ENCODE measurements at places on chromosomes 7 and 10.

DNA sequence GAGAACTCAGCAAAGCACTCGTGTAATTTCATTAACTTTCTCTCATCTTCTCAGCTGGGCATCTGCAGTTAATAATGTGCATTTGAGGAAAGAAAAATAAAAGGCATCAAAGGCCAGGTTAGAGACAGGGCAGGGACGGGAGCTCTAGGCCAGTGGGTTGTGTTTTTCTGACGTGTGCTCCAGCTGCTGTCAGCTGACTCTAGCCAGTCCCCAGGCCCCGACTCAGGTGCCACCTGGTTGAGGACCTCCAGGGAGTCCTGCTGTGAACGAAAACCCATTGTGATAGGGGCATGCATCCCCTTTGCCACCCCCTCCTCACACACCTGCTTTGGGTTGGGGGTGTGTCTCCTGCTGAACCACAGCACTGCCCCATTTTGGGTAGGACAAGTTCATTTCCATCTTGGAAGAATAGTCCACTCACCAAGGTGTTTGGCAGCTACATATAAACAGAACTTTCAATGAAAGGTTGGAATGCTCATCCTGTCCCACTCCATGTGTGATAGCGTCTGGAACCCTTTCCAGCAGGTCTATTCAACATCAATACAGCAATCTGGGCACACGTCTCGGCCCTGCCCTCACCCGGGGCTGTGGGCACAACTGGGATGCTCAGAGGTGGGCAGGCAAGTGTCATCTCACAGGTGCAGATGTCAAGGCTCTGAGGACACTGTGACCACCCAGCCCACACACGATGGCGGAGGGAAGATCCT lies 146.1 kb upstream of the FAM20C start:
- DNase-seq, result no peak

DNA sequence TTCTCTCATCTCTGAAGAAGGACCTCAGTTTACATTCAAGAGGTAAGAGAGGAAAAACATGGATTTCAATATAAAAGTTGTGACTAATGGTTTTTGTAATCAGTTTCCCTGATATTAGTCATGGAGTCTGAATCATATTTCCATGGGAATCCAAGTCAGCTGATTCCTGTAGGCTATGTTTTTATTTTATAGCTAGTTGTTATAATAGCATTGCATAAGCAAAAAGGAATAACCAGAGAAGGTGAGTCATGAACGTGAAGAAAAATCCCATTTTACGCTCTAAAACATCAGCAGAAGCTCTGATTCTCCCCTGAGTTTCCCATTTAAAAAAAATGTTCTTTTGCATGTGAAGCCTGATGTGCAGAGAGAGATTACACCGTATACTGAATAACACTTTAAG lies 299.3 kb downstream of the SFMBT2 start:
- no peak for DNase-seq

DNA sequence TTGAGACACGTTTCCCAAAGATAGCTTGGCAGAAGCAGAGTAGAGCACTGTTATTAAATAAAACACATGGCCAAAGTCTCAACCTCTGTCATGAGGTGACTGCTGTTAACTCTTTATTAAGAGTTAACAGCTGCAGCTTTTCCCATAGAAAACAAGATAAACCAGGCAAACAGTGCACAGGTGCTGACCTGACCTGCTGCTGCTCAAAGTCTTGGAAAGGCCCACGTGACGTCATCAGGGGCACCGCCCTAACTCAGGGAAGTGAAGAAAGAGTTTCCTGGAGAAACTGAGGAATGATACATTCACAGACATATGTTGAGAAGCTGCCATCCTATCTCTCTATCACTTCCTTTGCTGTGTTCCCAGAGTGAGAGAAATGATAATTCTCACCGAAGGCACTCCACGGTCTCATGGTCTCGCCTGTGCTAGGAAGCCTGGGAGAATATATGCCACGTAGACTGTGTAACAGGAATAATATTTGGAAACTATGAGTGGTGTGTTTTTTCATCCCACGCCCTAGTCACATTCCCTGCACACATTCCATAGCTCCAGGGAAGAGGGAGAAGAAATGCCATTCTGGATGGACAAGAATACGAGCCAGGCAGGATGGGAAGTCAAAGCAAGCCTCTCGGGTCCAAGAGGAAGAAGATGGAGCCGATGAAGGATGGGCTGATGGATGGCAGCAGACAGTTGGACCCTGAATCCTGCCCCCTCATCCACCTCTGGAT lies 146.2 kb upstream of the NFE2L3 start:
- DNase-seq, result no peak

DNA sequence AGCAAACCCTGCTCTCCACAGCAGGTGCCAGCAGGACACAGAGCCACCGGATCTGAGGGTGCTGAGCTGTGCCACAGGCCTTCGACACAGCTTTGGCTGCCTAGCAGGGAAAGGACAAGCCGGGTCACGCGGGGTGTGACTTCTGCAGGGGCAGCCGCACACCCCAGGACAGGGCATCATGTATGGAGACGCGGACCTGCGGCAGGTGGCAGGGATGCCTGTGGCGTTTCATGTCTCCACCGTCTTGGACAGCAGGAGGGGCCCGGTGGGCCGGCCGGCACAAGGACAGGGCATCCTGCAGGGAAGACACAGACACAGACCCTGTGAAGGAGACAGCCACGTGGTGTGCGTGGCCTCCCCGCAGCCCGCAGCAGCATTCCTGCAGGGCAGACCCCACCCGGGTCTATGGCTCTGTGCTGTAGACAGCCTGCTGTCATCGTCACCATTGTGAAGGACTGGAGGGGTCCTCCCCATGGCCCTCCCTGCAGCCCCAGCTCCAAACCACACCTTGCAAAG lies 109.2 kb downstream of the PDGFA start:
- no peak for DNase-seq

DNA sequence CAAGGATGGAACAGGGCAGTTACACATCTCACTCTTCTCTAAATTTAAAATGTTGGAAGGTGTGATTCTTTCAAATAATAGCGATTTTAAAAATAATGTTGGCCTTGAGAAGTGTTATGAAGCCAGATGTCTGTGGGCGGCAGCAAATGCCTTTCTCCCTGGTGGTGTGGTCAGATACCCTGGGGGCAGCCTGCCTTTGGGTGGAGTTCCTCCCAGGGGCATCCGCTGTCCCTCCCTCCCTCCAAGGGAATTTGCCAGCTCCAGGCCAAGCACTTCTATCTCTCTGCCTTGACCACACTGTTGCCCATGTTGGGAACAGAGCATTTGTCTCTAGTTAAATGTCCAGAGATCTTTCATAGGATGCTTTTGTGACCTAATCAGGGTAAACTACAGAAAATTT lies 121.4 kb downstream of the POU6F2 start:
- no peak for DNase-seq

DNA sequence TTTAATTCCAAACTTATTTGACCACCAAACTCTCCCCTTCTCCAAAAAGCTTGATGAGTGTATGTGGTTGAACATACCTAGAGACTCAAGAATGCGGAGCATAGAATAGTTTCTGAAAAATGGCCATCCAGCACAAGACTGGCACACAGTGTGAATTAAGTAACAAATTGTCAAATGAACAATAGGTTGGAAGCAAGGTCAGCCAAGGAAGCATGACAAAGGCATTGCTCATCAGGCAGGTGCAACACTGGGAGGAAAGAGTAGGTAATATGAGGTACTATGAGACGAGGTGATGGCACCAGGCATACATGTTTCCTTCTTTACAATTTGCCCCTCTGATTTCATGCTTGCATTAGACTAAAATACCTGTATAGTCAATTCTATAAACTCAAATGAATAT lies 73.7 kb downstream of the DKK1 start:
- no peak for DNase-seq

DNA sequence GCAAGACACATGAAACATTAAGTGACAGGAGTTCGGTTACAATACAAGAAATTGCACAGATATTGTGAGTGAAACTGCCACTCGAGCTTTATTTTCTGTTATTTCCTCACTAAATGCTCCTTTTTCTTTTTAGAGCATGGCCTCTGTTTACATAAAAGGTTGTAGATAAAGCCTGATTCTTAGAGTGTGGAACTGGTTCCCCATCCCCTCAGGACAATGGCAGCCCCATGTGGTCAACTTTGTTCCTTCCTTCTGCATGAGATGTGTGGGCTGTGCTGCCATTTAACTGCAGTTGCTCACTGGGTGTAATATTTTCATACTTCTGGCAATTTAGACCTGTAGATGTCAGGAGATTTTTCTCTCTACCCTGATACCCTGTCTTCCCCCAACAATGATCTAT lies 70.2 kb downstream of the LRGUK start:
- DNase-seq, result no peak

GRCh38 chr7:83794829-83795228 lies 145.9 kb upstream of the SEMA3E start:
- DNase-seq, result no peak

DNA sequence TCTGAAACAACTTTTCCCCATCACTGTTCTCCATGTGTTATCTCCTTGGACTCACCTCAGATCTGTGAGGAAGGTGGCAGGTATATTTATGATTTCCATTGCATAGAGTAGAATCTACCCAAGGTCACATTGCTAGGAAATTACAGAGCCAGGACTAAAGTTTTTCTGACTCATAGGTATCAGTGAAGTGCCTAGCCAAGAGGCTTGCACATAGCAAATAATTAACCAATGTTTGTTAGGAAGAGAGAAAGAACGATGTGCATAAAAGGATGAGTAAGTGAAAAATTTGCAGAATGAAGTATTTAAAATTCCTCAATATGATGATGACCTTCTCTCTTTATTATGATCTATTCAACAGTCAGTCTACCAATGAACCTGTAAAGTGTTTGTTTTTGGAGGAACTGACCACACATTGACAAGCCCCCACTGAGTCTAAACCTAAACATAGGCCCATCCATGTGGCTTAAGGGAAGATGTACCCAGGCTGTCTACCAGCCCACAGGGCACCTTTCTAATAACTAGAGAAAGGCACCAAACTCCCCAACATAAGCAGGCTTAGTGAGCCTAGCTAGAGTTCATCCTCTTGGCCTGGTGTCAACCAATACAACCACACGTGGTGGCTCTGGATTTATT lies 252.9 kb upstream of the ZMIZ1 start:
- DNase-seq, result no peak

DNA sequence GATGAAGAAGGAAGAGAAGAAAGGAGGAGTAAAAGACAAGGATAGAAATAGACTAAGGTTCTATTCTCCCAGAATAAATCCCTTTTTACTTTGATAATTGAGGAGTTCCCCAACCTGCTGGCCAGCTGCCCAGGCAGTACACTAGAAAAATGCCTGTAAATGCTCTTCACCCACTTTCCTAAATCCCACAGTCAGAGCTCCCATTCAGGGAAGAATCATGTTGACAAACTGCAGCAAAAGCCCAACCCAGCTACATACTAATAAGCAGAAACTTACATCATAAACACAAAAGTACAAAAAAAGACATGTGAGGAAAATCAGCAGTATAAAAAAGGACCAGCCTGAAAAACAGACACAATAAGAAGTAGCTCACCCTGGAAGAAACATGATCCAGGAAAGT lies 15.8 kb upstream of the KDM7A start:
- no peak for DNase-seq

DNA sequence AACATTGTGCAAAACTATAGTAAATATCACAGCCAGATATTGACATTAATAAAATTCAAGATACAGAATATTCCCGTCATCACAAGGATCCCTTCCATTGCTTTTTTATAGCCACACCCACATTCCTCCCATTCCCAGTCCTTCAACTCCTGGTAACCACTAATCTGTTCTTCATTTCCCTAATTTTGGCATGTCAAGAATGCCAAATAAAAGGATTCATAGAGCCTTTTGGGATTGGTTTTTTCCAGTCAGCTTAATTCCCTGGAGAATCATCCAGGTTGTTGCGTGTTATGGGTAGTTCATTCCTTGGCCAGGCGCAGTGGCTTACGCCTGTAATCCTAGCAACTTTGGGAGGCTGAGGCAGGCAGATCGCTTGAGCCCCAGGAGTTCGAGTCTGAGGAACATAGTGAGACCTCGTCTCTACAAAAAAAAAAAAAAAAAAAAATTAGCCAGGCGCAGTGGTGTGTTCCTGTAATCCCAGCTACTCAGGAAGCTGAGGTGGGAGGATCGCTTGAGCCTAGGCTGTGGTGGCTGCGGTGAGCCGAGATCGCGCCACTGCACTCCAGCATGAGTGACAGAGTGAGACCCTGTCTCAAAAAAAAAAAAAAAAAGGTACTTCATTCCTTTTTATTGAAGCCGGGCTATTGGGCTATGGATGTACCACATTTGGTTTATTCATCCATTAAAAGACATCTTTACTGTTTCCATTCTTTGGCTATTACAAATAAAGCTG lies 2.7 kb downstream of the OGDH start:
- DNase-seq, result no peak

DNA sequence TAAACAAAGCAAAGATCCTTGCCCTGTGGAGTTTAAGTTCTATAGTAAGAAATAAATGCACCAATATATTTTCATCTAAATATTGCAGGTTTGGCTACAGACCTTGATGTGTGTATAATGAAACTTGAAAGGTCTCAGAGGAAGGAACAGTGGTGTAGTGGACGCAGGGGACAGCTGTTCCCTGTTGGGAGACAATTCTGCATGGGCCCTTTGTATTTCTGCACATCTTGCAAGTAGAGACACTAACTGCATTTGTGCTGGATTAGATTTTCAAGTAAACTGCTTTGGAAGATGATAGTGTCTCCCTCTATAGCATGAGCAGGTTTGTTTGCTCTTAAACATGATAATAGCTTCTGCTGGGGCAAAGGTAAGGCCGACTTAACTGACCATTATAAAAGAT lies 57.5 kb upstream of the FAM133B start:
- DNase-seq, result no peak

DNA sequence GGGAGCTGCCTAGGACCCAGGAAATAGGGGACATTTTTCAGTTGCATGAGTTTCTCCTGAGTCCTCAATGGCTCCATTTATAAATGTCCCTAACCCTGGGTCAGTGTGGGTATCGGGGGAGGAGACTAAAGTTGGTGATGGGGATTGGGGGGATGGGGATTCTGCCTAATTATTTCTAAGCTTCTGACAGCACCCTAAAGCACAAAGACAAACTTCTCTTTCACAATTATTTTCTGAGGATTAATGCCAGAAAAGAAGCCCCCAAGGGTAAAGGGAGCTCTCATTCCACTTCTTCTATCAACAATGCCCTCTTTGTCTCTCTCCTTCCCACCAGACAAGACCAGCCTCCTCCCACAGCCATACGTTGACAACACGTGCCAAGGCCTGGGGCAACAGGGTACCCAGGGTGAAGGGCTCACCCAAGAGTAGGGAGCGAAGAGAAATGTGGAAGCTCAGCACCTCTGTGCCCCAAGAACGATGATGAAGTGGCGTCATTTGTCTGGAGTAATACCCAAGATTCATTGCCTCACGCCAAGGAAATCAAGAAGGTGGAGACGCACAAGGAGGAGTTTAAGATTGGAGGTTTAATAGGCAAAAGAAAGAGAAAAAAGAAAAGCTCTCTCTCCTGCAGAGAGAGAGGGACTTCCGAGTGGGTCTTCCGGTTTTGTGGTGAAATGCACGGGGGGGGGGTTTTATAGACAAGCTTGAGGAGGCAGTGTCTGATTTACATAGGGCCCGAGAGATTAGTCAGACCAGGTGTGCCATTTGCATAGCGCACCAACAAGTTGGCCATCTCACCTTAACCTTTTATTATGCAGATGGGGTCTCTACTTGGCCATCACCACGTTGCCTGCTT lies 14.4 kb upstream of the GJC3 start:
- DNase-seq, result no peak

- DNase-seq, result no peak
These were observed 153.1 kb downstream of the TRIL start for GRCh38 chr7:28804990-28805389.

- no peak for DNase-seq
These were observed 247.3 kb downstream of the PARD3 start for GRCh38 chr10:34567659-34568253.
